ENCODE measurements at places on chromosomes 6 and 20.

- no peak for DNase-seq
These were observed 151.8 kb upstream of the MLN start for GRCh38 chr6:33955566-33955965.

- no peak for DNase-seq
These were observed 48.9 kb downstream of the PHF20 start for GRCh38 chr20:35820715-35821114.

DNA sequence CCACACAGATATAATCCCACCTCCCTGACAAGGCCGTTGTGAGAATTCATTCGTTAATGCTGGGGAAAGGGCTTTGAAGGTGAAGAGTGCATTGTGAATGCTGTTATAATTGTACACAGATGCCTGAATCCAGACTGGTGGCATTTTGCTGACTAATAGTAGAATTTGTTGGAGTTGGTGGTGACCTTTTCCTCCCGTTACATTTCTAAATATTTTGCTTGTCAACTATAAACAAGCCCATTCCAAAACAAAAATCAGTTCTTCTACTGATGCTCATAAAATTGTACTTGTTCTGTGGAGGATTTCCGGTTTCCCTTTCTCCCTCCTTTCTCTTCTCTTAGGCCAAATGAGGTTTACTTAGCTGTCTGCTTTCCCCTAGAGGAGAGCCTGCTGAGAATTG lies 253.1 kb upstream of the SUPT3H start:
- no peak for DNase-seq

DNA sequence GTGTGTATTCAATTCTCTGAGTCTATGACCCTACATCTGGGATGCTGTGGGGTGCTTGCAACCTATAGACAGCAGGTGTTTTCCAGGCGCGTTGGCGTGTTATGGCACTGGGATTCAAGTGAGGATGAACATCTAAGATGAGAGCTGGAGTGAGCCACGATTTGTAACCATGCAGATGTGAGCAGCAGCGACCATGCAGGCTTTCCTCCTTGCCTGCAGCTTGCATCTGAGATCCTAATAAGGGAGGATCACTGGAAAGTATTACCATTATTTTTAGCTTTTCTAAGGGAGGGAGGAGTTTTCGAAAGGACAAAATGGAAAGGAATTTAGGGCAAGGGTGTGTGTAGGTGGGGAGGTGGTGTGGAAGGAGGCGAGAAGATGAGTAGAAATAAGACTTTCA lies 216.7 kb downstream of the ATXN1 start:
- DNase-seq = no peak

- peak; percentile 26 for DNase-seq
These were observed 132.0 kb upstream of the JAG1 start for GRCh38 chr20:10805764-10806163.

- no peak for DNase-seq
These were observed 81.3 kb downstream of the SEL1L2 start for GRCh38 chr20:13909067-13909466.
